ENCODE measurements at places on chromosomes 1 and 21.
A peak's percentile ranks its signal among the peaks of the same experiment; 100 is the strongest.

- no peak for DNase-seq
Observed at GRCh38 chr1:14552246-14552965, 46.1 kb upstream of the KAZN start.

- DNase-seq, result no peak
Observed at GRCh38 chr21:42269386-42269785, 45.8 kb downstream of the TFF3 start.

- DNase-seq, result peak; percentile 31
Observed at GRCh38 chr21:32520875-32521735, 64.2 kb downstream of the TCP10L start.

- no peak for DNase-seq
Observed at GRCh38 chr1:154994269-154994587, 842 bp downstream of the LENEP start.

GRCh38 chr1:243568793-243569192 lies 281.2 kb downstream of the AKT3 start:
- no peak for DNase-seq

GRCh38 chr1:26317146-26317545 lies 612 bp upstream of the CD52 start:
- no peak for DNase-seq

DNA sequence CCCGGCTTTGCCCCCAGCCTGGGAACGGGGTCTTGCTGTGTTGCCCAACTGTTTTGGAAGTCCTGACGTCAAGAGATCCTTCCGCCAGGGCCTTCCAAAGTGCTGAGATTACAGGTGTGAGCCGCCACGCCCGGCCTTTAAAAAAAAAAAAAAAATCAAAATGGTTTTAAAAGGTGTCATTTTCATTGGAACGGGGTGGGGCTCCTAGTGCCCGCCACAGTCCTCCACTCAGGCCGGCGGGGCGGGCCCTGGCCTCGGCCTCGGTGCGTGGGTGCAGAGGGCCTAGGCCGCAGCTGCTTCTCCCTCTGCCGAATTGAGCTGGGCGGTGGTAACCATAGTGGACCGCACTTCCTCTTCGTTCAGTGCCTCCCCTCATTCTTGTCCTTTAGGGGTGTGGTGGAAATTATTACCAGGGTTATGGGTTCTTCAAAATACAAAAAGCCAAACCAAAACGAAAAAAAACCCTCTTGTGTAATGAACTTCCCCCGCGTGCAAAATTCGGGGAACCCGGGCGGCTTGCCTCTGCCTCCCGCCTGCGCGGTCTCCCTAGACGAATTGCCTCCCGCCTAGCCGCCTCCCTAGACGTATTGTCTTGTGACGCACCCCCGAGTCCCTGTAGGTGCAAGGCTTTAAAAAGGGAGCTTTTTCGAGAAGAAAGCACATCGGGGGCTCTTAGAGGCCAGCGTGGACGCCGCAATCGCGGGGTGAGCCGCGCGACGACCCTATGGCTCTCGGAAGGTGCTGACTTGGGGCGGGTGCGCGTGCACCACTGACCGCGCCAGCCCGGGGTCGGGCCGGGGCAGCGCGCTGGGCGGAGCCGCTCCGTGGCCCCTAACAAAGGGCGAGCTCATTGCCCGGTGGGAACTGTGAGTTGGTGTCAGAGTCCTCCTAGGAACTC lies 10.5 kb upstream of the SPEN start:
- no peak for DNase-seq

- no peak for DNase-seq
Observed at GRCh38 chr1:100971021-100971420, 54.6 kb downstream of the DPH5 start.

DNA sequence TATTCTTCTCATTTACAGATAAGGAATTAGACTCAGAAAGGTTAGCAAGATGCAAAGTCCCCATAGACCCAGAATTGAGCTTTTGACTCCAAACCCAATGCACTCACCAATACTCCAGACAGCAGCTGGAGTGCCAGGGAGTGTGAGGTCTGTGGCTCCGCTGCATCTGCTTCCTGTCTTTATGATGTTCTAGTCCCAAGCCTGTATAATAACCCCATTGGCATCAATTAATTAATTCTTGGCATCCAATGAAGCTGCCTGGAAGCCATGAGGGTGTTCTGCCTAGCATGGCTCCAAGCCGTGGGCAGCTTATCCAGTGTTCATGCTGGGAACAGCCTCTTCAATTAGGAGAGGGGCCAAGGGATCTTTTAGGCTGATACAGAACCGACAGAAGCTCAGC lies 188.7 kb downstream of the GIPC2 start:
- DNase-seq, result no peak
